ENCODE measurements at places on chromosomes 5 and 9.
A peak's percentile ranks its signal among the peaks of the same experiment; 100 is the strongest.

DNA sequence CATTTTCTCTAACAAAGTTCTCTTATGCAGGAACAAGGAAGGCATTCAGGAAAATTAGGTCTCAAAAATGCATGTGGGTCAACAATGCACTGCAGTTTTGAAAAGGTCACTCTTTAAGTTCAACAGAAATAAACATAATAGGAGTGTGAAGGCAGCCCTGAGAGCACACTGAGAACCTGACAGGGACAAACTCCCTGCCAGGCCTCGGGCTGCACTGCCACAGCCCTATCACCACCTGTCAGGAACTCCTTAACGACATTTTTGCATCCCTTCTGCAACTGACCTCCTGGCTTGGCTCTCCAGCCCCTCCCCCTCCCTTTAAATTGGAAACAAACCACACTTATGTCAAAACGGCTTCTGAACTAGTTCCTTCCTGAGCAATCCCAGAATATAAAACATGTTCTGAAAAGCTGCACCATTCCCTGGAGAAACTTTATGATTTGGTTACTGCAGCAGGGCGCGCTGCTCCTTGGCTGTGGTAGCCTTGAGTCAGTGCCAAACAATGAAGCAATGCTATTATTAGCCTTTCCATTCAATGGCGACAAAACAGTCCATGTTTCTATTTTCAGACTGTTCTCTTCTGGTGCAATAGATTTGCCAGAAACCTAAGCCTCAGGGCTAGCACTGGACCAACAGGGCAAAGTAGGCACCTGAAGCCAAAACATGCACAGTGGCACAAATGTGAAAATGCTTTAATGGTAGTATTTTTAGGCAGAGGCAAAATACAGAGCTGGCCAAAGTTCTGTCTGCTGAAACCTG lies 160.1 kb upstream of the ZNF608 start:
- DNase-seq, result peak; percentile 79

GRCh38 chr5:59169081-59169767 lies 586.3 kb downstream of the RAB3C start:
- DNase-seq, result no peak

DNA sequence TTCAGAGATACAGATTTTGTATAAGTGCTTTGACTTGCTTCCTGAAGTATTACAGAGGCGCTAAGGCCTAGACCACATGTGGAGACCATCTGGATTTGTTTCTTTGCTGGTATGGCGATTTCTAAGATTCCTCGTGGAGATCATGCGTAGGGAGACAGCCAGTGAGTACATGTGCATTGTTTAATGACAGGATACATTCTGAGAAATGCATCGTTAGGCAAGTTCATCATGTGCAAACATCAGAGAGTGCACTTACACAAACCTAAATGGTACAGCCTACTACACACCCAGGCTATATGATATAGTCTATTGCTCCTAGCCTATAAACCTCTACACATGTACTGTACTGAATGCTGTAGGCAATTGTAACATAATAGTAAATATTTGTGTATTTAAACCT lies 16.5 kb upstream of the CEP120 start:
- DNase-seq, result peak; percentile 78

DNA sequence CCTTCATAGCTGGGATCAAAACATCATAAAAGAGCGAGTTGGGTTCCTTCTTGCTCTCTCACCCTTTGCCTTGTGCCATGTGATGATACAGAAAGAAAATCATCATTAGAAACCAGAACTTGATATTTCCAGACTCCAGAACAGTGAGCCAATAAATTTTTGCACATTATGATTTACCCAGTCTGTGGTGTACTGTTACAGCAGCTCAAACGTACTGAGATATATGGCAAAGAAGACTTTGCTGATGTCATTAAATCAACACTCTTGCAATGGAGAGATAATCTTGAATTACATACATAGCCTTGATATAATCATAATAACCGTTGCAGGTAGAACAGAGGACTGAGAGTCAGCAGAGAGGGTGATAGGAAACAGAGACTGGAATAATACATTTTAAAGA lies 1271.6 kb downstream of the CDH12 start:
- no peak for DNase-seq

DNA sequence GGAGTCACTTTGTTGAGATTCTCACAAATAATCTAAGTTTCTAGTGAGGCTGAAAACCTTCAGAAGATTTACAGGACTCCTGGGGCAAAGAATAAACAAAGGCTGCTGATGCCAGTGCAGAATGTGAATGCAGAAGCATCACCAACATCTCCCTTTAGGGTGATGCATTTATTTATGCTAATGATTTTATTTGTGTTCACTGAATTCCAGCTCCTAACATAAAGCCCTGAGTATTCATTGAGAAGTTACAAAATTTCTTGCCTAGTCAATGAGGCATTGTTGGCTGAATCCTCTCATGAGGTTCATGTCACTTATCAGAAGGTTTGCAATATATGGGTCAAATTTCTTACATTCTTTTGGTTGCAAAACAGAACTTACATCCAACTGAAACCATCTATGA lies 70.0 kb downstream of the GRIN3A start:
- DNase-seq, result no peak

DNA sequence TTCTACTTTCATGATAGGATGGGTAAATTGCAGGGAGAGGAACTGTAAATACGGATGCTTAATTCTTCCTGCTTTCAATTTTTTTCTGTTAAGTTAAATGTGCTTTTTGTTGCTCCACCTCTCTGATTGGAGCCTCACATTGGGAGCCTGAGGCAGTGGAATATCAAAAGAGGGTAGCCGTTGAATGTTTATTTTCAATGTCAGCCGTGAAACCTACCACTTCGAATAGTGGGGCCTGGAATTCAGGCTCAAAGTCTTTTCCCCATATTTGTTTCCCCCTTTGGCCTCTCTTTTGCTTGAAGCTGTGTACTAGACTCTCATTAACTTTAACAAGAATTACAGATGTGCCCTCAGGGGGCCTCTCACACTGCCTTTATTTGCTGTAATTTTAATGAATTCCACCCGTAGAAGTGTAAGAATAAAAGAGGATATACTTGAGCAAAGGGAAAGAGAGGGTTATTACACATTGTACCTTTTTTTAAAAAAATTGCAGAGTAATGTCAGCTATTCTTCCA lies 29.0 kb downstream of the PSAT1 start:
- no peak for DNase-seq

DNA sequence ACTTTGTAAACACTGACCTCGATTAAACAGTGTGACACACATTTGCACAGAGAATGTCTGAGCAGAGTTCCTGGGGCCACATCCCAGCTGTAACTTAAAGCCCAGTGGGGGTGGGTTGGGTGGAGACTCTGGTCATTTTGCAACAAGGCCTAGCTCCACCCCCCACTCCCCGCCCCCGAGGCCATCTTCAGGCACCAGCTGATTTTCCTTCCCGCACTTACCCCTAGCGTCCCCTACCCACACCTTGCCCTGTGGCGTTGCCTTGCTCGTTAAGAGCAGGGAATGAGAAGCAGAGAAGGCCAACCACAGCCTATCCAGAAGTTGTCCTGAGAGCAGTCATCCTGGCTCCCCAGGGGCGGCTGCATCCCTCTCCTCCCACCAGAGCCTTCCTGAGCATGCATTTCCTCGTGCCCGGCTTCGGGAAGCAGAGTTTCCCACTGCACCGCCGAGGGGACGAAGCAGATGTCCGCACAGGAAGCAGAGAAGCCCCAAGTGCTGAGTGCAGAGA lies 101.7 kb upstream of the SARDH start:
- DNase-seq, result no peak

- no peak for DNase-seq
Measured at GRCh38 chr9:124710766-124711165, 60.3 kb downstream of the NR6A1 start.

GRCh38 chr5:80250801-80251200 lies 5.0 kb downstream of the SERINC5 start:
- no peak for DNase-seq

DNA sequence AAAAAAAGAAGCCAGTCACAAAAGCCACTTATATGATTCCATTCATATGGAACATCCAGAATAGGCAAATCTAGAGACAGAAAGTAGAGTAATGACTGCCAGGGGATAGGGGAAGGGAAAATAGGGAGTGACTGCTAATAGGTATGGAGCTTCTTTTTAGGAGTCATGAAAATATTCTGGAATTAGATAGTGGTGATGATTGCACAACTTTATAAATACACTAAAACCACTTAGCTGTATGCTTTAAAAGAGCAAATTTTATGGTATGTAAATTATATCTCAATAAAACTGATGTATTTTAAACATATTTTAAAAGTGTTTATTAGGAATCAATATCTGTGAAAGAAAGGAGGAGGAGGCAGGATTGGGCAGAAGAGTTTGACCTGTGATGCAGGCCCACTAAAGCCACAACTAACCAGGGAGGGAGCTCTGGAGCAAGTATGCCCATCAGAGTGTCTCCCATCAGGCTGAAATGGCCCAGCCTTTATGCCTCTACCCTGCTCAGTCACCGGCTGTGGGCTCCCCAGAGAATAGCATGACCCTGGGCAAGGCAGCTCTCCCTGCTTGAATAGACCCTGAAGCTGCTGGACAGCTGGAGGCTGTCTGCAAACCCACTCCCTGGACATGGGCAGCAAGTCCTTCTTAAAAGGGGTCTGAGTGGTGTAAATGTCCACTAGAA lies 96.0 kb upstream of the SLC44A1 start:
- DNase-seq, result no peak

- DNase-seq, result peak; percentile 80
Measured at GRCh38 chr5:73911761-73912393, 285.9 kb downstream of the ARHGEF28 start.

DNA sequence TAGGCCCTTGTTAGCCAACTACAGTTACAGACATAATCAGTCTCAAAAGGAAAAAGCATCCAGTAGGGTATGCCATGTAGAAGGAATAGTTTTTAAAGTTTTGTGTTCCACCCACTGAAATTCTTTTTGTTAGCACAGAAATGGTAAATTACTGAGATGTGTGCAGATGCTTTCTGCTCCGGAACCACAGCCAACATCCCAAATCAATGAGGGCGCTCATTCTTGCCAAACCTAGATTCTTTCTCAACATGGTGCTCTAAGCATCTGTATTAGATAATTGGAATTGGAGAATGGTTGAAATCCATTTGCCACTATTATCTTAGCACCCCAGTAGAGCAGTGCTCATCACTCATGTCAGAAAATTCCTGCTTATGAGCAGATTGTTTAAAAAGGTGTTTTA lies 127.8 kb downstream of the SEC61B start:
- no peak for DNase-seq

DNA sequence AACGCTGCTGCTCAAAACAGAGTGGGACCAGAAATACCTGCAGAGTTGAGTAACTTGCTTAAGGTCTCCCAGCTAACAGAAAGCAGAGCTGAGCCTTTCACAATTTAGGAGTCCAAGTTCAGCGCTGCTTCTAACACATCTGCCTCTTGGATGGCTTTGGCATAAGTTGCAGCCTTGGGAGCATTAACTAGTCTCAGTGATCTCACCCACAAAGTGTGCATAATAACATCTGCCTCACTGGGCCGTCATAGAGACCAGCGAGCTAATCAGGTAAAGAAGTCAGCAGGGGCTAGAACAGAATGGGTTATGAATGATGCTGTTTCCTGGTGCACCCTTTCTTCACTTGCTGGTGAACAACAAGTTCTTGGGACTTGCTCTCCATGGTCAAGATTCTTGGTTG lies 36.5 kb downstream of the WWC1 start:
- peak; percentile 43 for DNase-seq
